Adrenal gland (tissue), 19 donors: ENCODE measurements at places on chromosomes 11 and 22. TPM values are rescaled to one million over a fixed set of nuclear protein-coding genes. Genes with fewer than 3 reads are reported as not detected.
A peak's percentile ranks its signal among the peaks of the same experiment; 100 is the strongest.

GRCh38 chr11:1770528-1770927, 6.8 kb upstream of the CTSD start:
- DNase-seq, result peak; percentile 15

GRCh38 chr11:68331338-68331947, 19.1 kb downstream of the LRP5 start:
- DNase-seq, result peak; percentile 37

DNA sequence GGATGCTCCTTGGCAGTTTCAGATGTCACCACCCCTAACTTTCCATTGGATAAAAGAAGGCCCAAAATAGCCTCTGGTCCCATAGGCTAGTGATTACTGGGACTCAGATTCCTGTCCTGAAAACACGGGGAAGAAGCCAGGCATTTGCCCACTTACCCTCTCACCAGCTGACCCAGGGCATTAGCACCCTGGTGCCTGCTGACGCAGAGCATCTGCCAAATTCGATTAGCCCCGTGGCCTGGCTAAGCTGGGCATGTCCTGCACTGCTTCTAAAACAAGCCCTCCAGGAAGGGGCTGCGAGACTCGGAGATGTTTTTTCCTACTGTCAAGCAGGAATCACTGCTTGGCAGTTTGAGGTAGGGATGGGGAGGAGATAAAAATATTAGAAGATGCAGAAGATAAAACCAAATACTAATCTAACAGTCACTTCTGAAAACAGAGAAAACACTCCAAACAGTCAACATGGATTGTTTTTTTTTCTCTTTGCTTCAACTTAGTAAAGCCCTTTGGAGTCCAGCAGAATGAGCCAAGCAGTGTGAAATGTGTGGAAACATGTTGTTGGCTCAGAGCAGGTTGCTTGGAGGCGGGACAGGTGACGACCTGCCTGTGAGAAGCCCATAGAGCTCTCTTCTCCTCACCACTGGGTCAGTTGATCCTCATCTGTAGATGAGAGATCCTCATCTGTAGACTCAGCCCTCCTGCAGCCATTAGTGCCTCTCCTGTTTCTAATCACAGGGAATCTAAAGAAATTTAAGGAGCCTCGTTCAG, 54.0 kb downstream of the BDNF start:
- DNase-seq, result peak; percentile 55

DNA sequence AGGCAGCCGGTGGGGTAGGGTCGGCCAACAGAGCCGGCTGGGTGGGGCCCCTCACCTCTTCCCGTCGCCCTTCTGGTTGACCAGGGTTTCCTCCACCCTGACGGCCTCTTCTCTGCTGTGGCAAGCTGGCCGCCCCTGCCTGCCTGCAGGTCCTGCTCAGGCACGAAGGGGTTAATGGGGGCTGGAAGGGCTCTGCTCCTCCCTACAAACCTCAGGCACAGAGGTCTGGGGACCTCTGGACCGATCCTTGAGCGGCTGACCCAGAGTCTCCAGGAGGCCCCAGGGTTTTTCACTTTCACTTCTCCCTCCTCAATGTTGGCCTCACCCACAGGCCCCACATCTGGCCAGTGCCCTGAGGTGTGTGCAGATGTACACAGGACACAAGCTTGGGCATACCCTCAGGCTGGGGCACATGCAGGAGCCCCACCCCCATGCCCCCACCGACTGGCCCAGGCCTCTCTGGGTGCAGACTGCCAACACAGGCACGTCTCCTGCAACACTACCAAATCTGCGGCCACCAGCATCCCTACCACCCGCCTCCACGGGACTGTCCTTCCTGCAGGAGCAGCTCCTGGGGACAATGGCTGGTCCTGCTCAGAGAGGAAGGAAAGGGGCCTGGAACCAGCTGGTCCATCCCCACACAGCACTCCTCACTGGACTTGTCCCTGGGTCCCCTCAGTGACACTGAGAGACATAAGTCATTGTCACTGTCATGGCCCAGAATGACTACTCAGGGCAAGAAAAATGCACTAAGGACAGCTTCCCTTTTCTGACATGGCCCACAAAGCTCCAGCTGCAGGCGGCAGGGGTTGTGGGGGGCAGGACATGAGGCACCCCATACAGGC, 3.2 kb upstream of the TBX1 start:
- no peak for DNase-seq

- DNase-seq, result no peak
Observed at GRCh38 chr11:116065986-116066385, 561.8 kb upstream of the CADM1 start.

DNA sequence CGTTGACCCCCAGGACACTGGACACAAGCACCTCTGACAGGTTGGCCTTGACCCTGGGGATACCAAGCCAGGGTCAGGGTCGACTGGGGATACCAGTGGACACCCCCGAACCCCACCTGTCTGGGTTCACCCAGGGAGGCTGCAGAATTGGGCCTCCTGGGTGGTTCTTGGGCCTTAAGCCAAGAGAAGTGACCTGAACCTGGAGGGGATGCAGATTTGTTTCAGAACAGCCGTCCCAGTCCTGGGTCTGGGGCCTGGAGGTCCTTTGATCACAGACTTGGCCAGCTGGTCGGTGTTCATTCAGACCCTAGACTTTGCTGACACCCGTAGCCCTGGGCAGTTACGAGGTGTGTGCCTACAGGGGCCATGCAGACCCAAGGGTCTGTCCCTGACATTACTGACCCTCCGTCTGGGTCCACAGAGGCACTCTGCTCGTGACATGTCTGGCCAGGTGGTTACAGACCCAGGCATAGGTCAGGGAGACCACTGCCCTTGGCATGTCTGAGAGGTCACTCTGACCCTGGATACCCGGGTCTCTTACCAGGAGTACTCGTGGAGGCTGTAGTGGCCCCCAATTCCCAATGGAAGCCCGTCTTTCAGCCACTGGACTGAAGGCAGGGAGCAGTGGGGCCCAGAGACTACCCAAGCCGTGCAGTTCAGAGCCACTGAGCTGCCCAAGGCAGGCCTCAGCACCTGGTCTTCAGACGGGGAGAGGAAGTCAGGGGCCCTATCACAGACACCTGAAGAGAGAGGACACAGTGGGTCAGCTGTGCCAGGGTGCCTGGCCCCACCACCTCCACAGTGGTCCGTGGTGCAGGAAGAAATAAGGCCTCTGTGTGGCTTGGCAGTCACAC, 6.4 kb downstream of the SIGIRR start:
- DNase-seq, result peak; percentile 20

- DNase-seq, result no peak
Observed at GRCh38 chr22:30324014-30324730, 2.6 kb downstream of the TBC1D10A start.

DNA sequence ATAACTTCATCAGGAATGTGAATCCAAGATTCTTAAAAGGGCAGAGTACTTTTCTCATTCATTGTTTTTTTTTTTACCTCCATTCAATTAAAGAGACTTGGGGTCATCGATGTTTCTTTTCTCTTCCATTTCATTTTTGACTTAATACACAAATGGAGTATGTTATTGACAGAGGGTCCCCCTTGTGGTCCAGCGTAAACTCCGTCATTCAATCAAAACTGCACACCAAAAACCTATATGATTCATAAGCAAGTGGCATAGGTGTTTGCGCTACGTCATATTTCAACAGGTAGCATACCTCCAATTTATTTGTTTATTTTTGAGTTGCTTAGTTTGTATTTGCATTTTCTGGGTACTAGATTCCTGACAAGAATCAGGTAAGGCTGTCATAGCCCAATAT, 12.7 kb upstream of the FOLH1 start:
- DNase-seq, result no peak

GRCh38 chr11:45304992-45305335, 18.8 kb upstream of the SYT13 start:
- no peak for DNase-seq

DNA sequence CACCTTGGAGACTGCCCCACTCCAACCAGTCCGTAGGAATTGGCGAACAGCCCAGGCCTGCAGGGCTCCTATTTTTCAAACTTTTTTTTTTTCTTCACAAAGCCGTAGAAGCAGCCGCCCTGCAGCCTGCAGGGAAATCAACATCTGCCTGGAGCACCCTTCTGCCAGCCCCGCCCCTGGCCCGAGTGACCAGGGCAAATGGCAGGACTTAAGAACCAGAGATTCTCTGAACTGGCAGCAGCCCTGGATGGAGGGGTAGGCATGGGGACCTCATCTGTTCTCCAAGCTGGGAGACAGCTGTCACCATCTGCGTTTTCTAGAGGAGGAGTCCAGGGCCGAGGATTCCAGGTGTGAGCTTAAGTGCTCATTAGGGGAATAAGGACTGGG, 5.6 kb downstream of the SCN2B start:
- DNase-seq, result no peak

DNA sequence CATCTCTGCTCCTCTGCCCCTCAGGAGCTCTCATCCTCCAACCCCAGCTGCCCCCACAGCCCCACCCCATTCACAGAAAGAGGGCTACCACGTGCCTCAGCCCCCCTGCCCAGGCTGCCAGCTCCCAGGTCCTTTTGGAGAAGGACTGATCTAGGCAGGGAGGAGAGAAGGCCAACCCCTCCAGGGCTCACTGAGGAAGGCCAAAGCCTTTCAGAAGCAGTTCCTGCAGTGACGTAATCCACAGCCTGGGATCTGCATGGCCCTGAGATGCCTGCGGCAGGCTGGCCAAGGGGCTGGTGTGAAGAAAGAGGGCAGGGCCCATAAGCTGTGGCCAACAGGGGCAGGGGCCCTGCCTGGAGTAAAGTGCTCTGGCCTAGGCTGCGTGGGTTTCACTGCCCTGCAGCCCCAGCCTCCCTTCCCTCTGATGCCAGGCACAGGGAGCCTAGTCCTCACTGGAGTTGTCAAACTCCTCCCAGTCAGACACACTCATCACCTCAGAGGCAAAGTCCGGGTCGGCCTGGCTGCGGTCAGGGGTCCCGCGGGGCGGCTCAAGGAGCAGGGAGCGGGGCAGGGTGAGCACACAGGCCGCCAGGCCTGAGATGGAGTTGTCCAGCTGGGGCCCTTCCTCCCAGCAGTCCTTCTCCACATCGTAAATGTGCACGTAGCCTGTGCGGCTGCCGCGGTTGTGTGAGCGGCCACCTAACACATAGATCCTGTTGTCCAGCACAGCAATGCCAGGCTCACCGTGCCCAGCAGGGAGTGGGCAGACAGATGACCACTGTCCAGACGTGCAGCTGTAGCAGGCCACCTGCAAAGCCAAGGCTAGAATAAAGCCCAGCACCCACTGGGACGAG, 4.2 kb upstream of the SCARF2 start:
- DNase-seq, result peak; percentile 60

- DNase-seq, result no peak
Observed at GRCh38 chr22:46795140-46795539, 32.7 kb downstream of the TBC1D22A start.

GRCh38 chr11:35893796-35894475, 49.9 kb upstream of the LDLRAD3 start:
- DNase-seq, result no peak

DNA sequence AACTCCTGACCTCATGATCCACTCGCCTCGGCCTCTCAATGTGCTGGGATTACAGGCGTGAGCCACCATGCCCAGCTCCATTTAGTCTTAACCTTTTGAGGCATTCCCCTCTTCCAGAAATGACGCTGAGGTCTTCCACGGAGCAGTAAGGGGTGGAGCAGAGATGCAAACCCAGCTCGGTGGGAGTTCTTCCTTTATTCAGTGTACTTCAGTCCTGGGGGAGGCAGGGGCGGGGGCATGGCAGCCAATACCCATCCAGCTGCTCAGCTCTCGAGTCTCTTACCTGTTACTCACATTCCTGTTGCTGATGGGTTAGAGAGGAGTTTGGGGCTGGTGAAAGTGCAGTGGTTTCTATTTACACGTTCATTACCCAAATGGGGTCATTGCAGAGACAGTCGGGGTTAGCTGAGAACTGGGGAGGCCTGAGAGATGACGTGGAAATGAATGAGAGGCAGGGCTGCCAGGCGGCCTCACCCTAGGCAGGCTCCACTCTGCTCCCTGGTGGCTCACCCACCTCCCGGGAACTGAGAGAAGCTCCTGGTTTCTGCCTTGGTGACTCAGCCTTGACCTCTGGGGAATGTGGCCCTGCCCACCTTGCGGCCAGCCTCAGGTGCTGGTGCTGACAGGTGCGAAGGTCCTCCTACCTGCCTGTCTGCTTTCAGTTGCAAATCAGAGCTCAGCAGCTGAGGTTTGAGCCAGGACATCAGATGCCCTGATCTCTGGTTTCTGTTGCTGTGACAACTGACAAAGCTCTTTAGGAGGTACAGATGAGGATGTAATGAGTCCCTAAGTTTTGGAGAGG, 13.4 kb upstream of the ST14 start:
- DNase-seq, result no peak

- peak; percentile 72 for DNase-seq
Observed at GRCh38 chr11:43992834-43993637, 50.6 kb downstream of the C11orf96 start.

GRCh38 chr11:17244046-17244445, 32.5 kb upstream of the NUCB2 start:
- DNase-seq, result no peak

DNA sequence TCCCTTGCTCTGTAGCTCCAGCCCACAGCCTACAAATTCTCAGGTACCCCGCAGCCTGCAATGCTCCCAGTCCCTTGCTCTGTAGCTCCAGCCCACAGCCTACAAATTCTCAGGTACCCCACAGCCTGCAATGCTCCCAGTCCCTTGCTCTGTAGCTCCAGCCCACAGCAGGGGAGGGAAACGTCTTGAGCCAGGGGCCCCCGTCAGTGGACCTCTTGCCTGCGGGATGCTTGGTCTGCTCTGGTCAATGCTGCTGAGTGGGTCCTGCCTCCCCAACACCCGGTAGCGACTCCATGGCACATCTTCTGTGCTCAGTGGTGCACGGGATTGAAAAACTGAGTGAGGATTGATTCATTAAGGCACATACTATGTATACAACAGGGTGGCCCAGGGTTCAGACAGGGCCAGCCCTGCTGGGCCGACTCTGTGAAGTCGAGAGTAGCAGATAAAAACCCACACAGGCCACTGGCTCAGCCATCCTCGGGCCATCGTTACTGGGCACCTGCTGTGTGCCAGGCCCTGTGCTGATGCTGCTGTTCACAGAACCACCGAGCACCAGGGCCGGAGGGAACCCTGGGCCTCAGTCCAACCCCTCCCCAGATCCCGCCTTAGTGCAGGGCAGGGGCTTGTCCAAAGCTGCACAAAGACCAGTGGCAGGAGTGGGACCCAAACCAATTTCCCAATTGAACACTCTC, 69.7 kb downstream of the MYO7A start:
- DNase-seq, result peak; percentile 11

GRCh38 chr22:17117400-17117799, 3.8 kb downstream of the TMEM121B start:
- no peak for DNase-seq

- DNase-seq, result peak; percentile 64
Observed at GRCh38 chr11:105034813-105035620, at the start of gene CASP1. Gene CASP1 (minus strand): TSS chr11:105035144. CDS start chr11:105035113, 31 bp downstream.

DNA sequence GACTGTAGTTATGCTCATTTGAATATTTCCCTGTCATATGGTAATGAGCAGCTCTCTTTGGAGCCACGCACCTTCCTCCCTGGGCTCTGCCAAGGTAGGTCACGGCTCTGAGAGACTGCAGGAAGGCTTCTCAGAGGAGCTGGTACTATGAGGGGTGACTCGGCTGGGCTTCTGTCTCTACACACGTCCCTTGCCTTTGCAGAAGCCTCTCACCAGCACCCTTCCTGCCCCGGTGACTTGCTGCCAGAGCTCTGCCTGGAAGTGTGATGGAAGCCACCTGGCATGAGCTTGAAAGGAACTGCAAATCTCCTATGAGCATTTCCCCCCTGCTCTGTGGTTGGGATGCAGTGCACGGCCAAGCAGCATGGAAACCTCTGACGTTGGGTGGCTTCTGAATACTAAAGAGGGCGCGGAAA, 74.2 kb downstream of the KIRREL3 start:
- no peak for DNase-seq

The CHADL gene
- total RNA-seq, result 5.4 TPM

The ELMOD1 gene
- total RNA-seq, result 1.2 TPM

The CDC42EP1 gene
- total RNA-seq, result 135 TPM

The TIMM8B gene
- 304 TPM for total RNA-seq

The BACE1 gene
- 36.3 TPM for total RNA-seq

The TTC36 gene
- total RNA-seq, result 1.9 TPM

The OR5P2 gene
- not detected for total RNA-seq
